NCI-H226 (cell line): ENCODE measurements at places on chromosomes 12 and 14.

- peak; percentile 26 for DNase-seq
Observed at GRCh38 chr12:106234449-106234848, 13.4 kb downstream of the CKAP4 start.

DNA sequence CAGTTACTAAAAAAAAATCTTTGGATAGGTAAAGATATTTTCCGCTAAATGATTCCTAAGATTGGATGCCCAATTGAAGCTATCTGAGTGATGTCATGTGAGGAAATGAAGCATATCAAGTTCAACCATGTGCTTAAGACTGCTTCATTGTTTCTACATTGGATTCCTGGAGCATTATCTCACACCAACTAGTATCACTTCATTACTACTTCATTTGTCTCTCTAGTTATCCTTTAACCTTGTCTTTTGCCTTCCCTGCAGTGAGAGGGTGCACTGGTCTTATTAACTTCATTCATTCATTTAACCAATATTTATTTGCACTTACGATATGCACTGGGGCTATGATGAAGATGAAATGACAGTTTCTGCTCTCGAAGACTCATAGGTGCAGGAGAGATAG lies 198.1 kb downstream of the SLC38A4 start:
- DNase-seq, result peak; percentile 33

DNA sequence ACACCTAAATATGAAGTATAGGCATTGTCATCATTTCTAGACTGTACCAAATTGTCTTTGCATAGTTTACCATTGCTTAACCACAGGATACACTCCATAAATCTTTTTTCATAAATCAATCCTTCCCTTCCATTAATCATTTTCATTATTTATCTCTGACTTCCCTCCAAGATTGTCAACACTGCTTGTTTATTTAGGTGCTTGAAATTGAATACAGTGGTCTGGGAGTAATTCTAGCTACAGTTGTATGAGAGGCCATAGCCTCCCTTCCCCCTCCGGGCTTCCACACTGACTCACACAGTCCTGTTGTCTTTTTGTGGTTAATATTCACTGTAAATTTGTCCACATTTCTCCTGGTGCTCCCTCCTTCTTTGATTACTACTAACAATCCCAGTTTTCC lies 114.2 kb upstream of the ARID2 start:
- DNase-seq, result peak; percentile 80

DNA sequence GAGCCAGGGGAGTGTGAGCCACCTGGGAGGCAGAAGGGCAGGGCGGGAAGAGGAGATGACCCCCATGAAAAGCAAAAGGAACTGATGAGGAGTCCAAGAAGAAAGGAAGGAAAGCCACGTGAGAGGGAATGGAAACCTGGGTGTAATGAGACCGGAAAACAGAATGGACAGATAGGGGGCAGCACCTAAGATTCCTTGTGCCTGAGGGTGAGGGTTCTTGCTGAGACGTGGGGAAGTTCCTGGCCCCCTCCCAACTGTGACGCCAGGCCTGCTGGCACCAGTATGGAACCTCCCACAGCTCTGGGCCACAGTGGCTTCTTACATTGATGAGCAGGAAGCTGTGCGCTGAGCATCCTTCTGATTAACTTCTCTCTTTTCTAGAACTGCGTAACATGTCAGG lies 30.8 kb downstream of the TTC7B start:
- DNase-seq, result peak; percentile 24

DNA sequence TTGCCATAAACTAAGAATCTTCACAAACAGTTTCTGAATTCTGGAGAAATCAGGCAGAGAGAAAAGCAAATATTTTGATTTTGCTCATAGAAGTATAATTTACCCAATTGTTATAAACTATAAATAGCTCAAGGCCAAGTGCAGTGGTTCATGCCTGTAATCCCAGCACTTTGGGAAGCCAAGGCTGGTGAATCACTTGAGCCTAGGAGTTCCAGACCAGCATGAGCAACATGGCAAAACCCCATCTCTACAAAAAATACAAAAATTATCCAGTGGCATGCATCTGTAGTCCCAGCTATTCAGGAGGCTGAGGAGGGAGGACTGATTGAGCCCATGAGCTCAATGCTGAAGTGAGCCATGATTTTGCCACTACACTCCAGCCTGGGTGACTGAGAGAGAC lies 19.6 kb upstream of the MMP19 start:
- DNase-seq, result no peak

GRCh38 chr14:90567991-90568390 lies 171.2 kb downstream of the CALM1 start:
- DNase-seq, result no peak

DNA sequence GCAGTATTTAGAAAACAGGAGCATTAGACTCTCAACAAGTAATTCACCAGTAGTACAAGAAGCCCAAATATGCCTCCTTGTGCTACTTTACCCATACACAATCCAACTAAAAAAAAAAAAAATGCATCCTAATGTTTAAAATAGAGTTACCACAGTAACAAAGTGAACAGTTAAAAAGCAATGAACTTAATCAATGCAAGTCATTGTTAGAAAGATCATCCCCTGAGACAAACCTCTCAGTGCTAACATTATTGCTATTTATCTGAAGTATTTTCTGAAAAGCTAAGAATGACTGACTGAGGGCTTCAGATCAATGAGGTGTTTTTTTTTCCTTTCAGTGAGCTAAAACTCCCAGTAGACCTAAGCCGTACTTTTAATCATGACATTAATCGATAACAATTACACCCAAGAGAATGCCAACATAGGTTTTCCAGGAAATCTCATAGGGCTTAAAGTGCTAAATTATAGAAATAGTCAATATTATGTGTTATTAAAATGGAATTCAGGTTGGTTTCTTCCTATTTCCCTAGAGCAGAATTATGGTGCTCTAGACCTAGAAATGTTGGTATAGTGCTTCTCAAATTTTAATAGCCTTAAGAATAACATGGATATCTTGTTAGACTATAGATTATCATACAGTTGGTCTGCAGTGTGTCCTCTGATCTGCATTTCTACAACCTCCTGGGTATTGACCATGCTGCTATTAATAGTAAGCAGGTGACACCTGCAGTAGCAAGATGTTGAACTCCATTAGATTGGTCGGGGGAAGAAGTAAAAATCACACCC lies 123.0 kb downstream of the PRKD1 start:
- DNase-seq, result no peak

- DNase-seq, result no peak
Observed at GRCh38 chr12:121789800-121790728, 3.4 kb downstream of the RHOF start.

GRCh38 chr12:57476162-57476992 lies 3.3 kb downstream of the ARHGAP9 start:
- no peak for DNase-seq

DNA sequence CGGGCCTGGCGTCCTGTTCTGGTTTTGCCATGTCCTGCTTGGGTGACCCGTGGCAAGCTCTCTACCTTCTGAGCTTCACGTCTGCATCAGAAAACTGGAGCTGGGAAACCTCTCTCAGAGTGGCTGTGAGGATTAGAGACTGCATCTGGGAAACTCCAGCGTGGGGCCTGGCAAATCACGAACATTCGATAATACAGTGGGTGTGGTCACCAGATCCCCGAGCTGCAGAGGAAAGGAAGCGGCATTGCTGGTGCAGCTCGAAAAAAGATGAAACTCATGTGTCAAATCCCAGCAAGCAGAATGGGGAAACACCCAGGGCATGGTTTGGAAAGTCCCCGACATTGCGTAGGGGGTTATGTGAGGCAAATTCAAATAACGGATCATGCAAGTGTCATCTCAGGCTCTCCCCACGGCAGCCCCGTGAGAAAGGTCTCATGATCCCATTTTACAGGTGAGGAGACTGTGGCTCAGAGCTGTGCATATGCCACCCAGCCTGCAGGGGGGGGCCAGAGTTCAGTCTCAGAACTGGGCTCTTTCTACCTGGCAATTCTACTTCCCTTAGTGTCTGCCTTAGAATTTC lies 98.1 kb upstream of the VRK1 start:
- DNase-seq, result no peak

- no peak for DNase-seq
Observed at GRCh38 chr12:57851552-57851951, 5.0 kb upstream of the CTDSP2 start.

GRCh38 chr14:99578541-99579101 lies 25.4 kb downstream of the CCDC85C start:
- no peak for DNase-seq

DNA sequence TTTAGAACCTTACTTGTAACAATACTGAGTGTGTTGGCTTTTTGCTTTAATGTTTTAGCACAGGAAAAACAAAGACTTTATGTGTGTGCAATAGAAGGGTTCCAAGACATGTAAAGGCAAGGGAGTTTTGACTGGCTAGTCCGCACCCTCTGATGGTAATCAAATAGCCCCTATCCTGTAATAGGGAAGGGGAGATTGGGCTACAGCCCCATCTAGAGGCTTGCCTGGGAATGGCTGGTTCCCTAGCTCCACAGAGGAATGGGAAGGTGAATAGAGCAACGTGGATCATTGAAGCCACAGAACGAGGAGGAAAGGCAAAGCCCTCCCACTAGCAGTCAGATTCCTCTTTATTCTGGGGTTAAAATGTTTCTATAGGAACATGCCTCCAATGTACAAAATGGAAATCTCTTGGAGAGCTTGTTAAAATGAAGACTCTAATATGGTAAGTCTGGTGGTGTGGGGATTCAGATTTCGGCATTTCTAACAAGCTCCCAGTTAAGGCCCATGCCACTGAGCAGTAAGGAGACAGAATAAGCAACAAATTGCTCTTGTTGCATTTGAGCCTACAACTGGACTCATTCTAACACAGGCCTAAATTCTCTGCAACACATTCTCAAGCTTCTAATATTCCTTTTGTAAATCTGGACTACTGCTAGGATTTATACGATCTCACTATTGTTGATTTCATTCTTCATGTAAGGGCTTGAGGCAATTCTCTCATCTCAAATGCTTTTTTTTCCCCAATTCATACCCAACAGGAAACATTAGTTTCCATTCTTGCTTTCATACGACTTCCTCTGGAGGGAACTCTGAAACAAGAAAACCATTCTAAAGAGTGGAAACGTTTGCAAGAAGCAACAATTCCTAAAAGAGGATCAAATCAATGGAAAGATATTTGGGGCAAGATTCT lies 57.1 kb downstream of the NIN start:
- DNase-seq, result no peak

- DNase-seq, result peak; percentile 11
Observed at GRCh38 chr12:121515615-121516014, 65.2 kb downstream of the KDM2B start.

DNA sequence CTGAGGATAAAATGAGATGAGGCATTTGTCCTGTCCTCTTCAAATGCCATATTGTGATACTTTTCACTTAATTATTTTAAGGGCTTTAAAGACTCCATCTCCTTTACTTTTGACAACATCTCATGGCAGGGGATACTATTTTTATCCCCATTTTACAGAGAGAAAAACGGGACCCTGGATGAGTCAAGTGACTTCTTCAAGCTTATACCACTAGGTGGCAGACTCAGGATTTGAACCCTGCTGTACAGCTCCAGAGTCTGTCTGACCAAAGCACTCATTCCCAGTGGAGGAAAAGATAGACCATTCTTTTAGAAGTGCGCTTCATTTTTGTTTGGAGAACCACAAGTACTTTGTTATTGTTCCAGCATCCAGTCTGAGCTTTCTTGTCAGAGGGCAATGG lies 1.7 kb upstream of the SMOC1 start:
- no peak for DNase-seq

GRCh38 chr12:92337128-92337527 lies 191.5 kb upstream of the BTG1 start:
- no peak for DNase-seq

- DNase-seq, result no peak
Observed at GRCh38 chr14:73173092-73173735, 36.9 kb downstream of the PSEN1 start.

- DNase-seq, result peak; percentile 4
Observed at GRCh38 chr12:123233505-123234308, 471 bp downstream of the MTRFR start.
